ENCODE measurements at places on chromosomes 1 and 21.

- DNase-seq, result no peak
These were observed 22.1 kb downstream of the EIF2D start for GRCh38 chr1:206590025-206590758.

DNA sequence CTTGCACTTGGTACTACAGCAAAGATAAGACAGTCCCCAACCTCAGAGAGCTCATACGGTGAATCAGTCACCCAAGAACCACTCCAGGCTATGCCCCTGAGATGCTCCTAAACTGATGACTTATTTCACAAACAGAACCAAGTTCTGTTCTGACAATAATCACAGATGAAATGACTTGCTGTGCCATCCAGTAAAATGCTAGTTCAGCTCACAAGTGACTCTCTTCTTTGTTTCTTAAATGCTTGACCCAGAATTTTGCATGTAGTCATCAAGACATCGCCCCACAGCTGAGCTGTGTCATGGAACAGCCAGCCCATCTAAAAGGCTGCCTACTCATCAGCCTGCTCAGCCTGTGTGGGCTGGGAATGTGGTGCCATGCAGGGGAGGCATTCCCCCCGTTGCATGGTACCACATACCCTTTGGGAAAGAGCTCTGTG lies 6.1 kb upstream of the SLC19A2 start:
- DNase-seq, result no peak

DNA sequence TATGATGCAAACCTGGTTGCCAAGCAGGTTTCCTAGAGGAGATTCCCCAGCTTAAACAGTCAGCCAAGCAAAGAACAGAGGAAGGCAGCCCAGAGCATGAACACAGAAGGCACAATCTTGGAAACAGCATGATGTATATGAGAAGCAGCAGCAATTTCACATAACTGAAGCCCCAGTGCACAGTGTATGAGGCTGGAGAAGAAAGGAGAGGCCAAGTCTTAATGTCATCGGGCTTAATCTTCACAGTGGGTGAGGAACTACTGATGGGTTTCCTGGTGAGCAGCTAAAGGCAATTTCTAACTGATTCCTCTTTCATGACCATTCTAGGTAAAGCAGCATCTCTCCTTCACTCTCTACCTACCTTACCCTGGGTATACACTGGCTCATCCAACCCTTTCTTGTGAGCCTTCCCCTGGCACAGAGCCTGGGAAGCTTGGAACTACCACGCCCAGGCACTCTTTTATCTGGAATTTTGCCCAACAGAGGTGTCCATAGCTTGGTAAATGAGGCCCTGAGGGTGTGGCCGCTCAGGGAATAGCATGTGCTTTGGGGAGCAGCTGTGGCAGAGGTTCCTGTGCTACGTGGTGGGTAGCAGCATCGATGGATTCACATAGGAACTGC lies 22.0 kb downstream of the FYB2 start:
- peak; percentile 31 for DNase-seq

- DNase-seq, result no peak
These were observed 13.3 kb upstream of the TRAF3IP3 start for GRCh38 chr1:209742409-209743144.

GRCh38 chr1:234004591-234004990 lies 100.1 kb downstream of the SLC35F3 start:
- no peak for DNase-seq

DNA sequence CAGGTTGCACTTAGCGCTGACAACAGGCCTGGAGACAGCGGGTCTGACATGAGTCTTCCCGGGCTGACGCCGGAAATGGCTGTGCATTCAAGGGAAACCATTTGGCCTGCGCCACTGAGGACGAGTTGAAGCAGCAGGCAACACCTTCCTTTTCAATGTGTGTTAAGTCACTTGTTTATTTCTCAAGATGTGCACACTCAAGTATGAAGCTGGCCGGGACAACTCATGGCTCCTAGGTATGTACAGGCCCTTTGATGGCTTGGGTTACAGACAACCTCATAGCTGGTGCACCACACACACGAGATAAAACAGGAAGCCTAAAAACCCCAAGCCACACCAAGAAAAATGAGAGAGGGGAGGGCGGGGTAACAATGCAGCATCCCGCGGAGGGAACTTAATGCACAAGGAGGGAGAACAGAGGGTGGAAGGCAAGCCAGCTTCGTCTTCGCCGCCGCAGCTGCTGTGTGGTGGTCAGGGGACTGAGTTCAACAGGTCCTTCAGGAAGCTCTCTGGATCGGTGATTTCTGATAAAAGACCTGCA lies 118.0 kb upstream of the IFFO2 start:
- no peak for DNase-seq

DNA sequence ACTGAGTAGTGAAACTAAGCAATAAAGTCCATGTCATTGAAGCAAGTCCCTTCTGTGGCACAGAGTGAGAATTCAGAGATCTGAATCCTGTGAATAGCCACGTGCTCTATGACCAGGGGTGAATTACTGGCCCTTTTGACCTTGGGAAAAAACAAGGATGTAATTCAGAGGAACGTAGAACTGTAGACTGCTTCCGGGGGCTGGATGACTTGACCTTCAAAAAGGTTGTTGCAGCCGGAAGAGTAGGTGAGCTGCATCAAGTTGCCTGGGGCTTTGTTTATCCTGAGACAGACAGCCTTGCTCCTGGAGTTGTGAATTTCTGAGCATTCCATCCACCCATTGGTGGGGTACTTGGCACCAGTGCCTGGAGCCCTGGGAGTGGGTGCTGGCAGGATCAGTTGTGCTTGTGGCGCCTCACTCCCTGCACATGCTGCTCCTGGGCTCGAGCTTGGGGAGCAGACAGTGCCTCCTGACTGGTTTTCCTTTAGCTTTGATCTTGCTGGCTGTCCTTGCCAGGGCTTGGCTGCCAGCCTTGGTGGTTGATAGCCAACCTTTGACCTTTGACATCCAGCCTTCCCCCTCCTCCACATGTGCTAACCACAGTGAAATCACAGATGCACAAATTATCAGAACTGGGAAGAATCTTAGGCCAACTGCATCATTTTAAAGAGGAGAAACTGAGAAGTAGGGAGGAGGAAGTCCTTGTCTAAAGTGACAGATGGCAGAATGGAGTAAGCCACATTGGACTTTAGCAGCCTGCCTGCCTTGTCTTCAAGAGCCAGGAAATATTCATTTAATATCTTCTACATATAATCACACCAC lies 16.2 kb upstream of the MYOG start:
- no peak for DNase-seq

GRCh38 chr1:108718927-108719655 lies 6.4 kb downstream of the FNDC7 start:
- no peak for DNase-seq

DNA sequence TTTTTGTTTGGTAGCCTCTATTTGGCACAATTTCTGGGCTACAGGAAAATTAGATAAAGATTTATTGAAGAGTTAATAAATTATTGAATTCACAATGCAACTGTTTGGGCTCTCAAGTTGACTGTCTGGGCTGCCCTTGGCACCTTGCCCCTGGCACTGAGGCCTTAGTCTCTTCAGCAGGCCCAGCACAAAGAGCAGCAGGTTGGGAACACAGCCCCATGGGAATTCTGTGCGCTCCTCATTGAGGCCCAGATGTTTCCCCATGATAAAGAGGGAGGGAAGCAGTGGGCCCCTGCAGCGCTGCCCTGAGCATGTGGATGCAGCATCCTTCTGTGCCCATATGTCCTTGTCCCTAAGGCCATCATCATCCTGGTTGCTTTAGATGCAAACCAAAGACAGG lies 2.9 kb downstream of the CRNN start:
- DNase-seq, result no peak

- peak; percentile 18 for DNase-seq
These were observed 393 bp downstream of the BLZF1 start for GRCh38 chr1:169368406-169368769.

GRCh38 chr1:117336088-117336817 lies 31.0 kb upstream of the MAN1A2 start:
- no peak for DNase-seq

DNA sequence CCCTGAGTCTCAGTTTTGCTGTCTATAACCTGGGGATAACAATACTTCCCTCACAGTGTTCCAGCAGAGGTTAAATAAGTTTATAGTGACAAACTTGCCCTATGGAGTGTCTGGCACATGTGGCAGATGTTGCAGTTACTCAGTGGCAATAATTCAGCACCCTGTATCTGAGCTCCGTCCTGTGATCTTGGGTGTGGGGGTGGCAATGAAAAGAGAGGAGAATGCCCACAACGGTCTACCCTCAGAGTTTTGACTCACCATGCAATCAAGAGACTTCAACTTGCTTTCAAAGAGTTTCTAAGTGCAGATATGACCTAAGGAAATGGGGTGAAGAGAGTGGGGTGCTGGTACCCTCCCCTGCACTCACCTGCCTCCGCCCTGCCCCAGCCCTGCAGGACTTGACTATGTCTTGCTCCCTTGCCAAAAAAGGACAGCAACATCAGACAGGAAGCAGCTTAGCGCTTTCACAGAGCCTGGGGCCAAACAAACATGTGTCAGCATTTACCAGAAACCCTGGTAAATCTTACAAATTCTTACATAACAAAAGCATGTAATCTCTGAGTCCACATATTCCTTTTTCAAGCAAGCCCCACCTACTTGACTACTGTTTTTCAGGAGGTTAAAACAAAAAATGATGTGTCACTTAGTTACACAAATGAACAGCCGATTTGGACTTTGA lies 185.1 kb upstream of the CAMK1G start:
- peak; percentile 21 for DNase-seq

GRCh38 chr1:59113876-59114457 lies 182.9 kb upstream of the FGGY start:
- no peak for DNase-seq

- DNase-seq, result no peak
These were observed 91.9 kb downstream of the PLD5 start for GRCh38 chr1:242432491-242433095.

- DNase-seq, result no peak
These were observed 17.3 kb downstream of the GLUL start for GRCh38 chr1:182374101-182374834.

DNA sequence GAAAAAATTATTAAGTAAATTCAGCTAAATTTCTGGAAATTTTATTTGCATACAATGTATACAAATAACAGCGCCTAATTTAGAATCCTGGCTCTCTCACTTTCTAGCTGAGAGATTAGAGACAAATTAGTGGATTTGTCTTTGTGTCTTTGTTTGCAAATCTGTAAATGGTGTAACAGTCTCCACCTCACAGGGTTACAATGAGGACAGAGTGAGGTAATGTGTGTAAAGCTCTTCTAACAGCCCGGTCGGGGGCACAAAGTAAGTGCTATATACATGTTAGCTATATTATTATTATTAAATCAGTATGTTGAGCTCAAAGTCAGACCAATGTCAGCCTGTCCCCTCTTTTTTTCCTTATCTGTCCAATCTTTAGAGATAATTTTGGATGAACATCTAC lies 5.0 kb upstream of the ADAMTSL4 start:
- DNase-seq, result no peak

- DNase-seq, result no peak
These were observed 104.0 kb downstream of the PPIAL4G start for GRCh38 chr1:148379170-148379500.

DNA sequence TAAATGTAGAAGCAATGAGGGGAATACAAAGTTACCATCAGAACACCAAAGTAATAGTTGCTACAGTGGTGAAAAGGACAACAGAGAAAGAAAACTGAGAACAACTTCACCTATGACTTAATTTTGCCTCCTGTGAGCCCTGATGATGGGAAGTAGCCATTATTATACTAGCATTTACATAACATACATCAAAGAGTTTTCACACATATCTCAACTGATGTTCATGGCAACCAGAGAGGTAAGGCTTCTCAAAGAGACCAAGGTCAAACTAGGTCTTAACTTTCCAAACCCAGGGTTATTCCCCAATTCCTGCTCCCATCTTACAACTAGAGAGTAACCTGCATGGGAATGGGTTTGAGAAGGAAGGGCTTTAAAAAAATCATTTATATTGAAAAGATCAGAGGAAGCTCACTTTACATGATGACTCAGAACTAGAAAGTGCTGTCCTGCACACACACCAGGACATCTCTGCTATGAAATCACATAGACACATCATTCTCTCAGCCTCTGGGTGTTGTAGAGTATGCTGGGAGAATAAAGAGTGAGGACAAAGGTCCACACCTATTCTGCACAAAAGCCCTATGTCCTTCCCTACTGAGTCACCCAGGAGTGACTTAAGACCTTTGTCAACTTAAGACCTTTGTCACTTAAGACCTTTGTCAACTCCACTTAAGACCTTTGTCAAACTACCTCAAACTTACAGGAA lies 179.7 kb downstream of the TNFSF18 start:
- DNase-seq, result no peak

GRCh38 chr1:234315091-234315541 lies 58.1 kb upstream of the COA6 start:
- DNase-seq, result no peak

DNA sequence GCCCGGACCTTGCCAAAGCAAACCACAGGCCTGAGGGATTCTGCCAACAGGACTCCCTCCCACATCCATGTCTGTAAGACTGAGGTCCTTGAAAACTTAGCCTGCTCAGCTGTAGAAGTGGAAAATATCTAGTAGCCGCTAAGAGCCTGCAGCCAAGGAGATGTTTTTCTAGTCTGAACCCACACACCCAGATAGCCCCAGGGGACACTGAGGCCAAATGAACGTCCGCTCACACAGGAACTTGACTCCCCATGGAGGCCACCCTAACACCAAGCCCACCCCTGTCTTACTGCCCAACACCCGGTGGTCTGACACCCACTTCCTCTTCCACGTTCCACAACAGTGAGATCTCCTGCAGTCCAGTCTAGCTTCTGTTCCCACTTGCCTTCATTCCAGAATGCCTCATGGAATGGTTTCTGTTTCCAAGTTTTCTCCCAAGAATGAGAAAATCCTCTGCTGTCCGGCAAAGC lies 174.8 kb downstream of the PLPP3 start:
- peak; percentile 81 for DNase-seq

- DNase-seq, result peak; percentile 89
These were observed at the start of gene USP24 for GRCh38 chr1:55215194-55216021. Gene USP24 (minus strand): TSS chr1:55215364. CDS start chr1:55215113, 251 bp downstream.

- no peak for DNase-seq
These were observed 31.1 kb upstream of the BACH1 start for GRCh38 chr21:29267666-29268065.

GRCh38 chr1:59730759-59731478 lies 83.8 kb upstream of the HOOK1 start:
- DNase-seq, result peak; percentile 64

All from heart left ventricle (tissue), 16 donors.